ENCODE measurements at places on chromosomes 7 and 10.

GRCh38 chr10:15605740-15606369, 113.9 kb downstream of the ITGA8 start:
- no peak for DNase-seq

GRCh38 chr10:24415455-24416125, 206.7 kb downstream of the KIAA1217 start:
- DNase-seq: no peak

GRCh38 chr7:45910855-45911254, 10.2 kb downstream of the IGFBP3 start:
- DNase-seq: no peak

DNA sequence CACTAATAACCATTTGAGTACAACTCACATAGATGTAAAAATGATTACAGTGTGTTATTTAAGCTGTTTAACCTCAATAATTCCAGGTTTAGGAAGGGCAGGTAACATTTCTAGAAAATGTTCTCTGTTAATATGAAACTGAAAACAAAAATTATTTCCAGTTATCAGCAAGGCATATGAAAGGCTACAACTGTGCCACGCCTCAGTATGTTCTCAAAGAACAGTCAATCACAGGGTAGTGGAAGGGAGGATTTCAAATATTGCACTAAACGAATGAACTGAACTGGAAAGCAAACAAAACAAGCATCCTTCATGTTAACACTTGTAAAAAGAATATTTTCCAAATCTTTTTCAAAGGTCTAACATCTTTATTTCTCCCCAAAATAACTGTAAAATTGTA, 31.3 kb downstream of the ARHGAP19 start:
- DNase-seq: no peak

DNA sequence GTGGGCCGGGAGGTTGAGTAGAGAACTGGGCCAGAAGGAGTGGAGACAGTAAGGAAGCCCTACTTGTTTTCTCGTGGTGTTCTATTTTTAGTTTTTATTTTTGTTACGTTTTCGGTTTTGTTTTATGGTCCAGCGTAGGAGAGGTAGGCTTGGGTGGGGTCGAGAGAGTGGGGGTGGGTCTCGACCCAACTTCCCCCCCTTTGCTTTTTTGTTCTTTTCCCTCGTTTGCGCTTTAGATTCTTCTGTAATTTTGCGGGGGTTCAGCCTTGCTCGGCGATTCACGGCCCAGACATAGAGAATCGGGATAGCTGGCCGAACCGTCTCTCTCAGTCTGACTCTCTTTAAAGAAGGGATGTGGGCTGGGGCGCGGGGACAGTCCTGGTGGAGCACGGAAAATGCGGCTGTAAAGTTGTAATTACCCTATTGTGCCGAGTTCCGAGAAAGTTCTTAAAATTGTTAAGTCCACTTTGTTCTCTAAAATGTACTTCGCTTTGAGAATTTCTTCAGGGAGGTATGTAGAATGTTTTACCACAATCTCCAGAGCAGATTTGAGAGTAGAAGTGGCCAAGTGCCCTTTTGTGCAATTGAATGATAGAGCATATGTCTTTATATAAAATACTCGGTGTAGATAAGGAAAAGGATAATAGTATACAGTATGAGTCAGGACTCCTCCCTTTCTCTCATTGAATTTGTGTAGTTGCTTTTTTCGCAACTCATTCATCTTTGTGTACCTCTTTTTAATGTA, 816 bp downstream of the DMTF1 start:
- DNase-seq: no peak

DNA sequence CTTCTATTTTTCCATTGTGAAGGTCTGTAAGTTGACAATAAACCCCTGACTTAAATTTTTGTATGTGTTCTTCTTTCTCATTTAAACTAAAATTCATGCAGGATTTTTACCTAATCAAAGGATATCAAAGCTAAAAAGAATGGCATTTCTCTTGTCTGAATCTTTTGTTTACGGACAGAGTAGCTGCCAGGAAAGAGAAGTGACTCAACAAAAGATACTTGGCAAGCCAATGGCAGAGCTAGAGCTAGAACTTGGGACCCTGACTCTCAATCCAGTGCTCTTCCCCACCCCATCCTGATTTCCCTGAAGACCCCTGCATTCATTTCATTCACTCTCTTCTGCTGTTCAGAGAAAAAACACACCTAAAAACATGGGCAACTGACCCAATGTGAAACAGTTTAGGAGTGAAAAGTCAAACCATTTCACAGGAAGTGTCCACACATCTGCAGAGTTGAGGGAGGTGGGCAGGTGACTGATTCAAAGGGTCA, 40.2 kb upstream of the PDLIM1 start:
- no peak for DNase-seq

- no peak for DNase-seq
Measured at GRCh38 chr7:129295015-129295423, 70.2 kb downstream of the AHCYL2 start.

DNA sequence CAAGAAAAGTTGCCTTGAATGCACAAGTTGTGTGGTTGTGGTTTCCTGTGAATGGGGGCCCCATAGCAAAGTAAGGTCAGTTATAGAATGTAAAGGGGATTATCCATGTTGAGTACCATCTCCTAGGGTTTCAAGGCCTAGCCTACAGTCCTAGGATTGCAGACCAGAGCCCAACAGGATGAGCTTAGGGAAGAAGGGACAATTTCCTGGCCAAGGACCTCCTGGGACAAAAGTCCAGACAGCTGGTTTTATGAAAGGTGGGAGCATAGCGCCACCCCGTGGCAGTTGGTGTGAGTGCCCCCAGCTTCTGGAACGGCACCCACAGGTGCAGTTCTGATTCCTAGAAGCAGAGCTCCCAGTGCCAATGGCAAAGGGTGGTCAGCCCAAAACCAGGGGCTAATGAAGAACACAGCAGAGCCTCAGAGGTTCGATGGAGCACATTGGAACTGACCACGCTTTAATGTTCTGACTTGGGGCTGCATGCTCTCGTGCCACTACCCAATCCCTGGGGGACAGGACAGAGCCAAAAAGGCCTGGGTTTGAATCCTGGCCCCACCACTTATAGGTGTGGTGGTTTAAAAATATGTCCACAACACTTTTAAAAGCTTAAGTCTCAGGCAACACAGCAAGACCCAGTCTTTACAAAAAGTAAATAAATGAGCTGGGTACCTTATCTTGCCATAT, 25.8 kb upstream of the TMEM120A start:
- peak; percentile 56 for DNase-seq

DNA sequence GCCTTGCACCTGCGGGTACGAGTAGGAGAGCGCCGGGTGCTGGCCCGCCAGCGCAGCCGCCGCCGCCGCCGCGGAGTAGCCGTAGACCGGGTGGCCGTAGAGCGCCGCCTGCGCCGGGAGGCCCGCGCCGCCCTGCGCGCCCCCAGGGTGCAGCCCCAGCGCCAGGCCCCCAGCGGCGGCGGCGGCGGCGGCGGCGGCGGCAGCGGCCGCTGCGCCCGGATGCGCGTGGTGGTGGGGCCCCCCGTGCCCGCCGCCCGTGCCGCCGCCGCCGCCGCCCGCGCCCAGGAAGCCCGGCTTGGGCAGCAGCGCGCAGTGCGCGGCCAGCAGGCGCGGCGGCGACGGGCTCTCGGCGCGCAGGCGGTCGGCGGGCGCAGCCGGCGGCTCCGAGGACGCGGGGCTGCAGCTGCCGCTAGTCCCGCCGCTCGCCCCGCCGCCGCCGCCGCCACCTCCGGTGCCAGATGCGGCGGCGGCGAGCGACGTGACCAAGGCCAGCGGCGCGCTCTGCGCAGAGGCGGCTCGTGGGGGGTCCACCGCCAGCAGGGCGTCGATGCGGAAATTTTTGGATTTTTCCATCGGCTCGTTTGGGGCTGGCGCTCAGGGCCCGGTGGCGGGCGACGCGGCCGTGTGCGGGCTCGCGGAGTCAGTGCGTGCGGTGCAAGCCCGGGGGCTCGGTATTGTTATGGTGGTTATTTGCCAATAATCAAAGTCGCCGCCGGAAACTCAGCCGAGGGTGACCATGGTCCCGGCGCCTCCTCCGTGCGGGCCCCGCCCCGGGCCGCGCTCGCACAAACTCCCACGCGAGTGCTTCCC, 480 bp downstream of the MNX1 start:
- no peak for DNase-seq

- DNase-seq: no peak
Measured at GRCh38 chr10:50431133-50431532, 179.8 kb upstream of the ASAH2 start.

GRCh38 chr7:151382079-151382885, 27.6 kb downstream of the WDR86 start:
- peak; percentile 32 for DNase-seq

GRCh38 chr7:105126436-105126975, 112.5 kb downstream of the KMT2E start:
- DNase-seq: no peak

DNA sequence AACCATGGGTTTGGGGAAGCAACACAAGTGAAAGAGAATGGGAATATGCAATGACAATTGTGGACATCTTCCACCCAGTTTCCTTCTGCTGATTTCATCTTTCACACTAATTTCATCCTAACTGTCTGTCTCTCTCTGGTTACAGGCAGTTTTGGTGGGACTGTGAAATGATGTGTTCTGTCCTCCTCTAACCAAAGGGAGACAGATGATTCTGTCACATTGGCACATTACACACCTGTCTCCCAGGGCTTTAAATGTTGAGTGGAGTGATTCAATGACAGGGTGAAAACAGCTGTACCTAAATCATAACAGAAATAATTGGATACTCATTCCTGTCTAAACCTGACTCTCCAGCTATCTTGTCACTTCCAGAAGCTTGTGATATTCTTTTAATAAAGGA, 60.0 kb downstream of the DGKB start:
- DNase-seq: no peak

- DNase-seq: no peak
Measured at GRCh38 chr7:113561446-113561845, 357.4 kb downstream of the PPP1R3A start.

DNA sequence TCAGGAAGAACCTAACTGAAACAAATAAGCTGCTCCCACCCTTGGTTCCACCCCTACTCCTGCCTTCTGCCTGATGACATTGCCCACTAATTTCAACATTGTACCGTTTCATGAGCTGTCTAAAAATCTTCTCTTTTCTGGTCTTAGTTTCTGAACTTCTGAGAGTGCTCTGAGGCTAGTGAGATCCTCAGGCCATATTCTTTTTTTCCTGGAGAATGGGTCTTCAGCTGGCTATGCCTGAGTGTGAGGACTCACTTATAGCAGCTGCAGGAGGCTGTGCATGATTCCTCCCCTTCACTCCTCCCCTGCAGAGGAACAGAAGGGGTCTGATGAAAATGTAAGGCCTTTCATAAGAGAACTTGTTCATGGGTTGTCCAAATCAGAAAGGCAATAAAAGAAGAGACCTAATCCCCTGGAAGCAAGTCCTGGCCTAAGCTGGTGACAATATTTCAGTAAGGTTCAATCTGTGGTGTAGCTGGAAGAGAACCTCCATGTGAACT, 11.1 kb downstream of the HOXA4 start:
- no peak for DNase-seq

DNA sequence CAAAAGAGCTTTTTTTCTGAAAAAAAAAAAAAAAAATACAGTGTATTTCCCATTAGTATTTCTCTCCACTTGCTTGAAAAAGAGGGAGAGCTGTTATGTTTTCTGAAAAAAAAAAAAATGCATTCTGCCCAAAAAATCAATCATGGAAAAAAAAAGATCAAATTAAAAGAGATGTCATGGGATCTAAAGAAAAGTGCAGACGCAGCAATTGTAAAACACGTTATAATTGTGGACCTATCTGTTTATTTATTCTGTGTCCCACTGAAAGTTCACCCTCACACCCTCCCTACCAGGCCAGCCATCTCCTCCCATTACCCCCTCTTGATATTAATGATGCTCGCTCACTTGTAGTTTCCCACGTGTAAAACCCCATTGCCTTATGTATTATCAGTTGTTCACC, 674.0 kb upstream of the C7orf33 start:
- no peak for DNase-seq

DNA sequence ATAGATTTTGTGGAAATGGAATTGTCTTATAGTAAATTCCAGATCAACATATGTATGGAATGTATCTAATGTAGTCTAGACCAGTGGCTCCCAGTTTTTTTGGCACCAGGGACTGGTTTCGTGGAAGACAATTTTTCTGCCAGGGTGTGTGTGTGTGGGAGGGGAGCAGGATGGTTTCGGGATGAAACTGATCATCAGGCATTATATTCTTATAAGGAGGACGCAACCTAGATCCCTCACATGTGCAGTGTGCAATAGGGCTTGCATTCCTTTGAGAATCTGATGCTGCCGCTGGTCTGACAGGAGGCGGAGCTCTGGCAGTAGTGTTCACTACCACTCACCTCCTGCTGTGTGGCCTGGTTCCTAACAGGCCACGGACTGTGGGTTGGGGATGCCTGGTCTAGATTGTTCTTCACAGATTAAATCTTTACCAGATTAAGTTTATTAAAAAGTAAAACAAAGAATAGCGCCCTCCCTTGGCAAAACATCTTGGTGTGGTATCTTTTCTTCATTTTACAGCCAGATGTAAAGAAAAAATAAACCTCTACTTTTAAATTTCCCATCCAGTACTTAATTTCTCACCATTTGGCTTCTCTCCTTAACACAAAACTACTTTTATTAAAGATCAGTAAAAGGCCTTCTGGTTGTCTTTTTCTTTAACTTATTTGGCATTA, 48.4 kb downstream of the SEPTIN7 start:
- DNase-seq: no peak
